T-helper 2 cell (primary cell): ENCODE measurements at places on chromosomes 3 and 15.

DNA sequence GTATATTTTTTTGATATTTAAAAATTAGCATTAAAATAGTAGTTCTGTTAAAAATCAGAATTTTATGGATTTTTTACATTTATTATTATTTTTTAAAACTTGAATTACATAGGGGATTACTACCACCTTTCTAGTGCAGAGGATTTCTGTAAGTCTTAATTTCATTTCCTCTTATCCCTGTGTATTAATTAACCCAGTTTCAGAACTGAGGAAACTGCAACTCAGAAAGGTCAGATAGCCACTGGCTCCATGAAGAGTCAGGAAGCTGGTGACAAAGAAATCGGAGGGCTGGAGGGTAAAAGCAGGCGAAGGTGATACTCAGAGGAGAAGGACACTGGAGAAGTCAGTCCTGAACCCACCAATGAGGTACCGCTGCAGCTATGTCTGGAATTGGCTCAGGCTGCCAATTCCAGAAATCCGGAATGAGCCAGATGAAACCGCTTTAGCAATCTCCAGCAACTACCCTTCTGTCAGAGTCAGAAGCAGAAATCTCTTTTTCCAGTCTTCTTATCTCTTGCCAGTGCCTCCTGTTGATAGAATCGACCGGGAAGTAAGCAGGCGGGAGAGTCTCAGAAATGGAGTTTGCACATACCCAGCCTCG is 308.5 kb downstream of the SV2B start:
- DNase-seq: no peak

- no peak for DNase-seq
Measured at GRCh38 chr15:31264559-31265089, 62.0 kb upstream of the KLF13 start.

DNA sequence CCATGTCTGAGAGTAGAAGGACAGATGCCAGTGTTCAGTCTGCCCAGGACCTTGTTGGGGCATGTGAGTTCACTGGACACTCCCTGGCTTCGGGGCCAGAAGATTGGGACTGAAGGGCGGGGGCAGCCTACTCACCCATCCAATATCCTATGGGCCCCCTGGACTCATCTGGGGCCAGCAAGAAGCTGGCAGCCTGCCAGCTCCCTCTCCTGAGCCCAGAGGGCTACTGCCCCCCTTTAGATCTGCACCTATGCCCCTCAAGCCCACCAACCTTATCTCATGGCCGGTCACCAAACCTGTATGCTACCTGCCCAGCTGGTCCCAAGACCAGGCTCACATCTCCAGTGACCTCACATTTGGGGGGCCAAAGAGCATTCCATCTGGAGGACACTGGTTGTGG is 8.1 kb downstream of the PTH1R start:
- no peak for DNase-seq

GRCh38 chr15:32718821-32719716 is 1.3 kb downstream of the GREM1 start:
- peak; percentile 30 for DNase-seq

DNA sequence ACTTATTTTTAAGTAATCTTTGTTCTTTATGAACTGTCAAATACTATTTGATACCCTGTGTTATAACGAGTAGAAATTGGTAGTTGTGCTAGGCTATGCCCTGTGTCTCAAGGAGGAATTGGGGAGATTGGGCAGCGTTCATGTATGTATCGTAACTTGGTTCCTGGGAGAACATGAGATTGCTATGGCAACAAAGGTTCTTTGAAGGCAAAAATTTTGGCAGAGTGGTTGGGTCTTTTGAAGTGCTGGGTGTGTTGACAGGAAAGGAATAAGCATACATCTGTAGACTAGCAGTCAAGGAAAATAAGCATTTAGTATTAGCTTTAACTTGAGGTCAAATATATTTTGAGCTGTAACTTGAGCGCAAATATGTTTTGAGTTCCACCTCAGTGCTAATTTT is 45.3 kb downstream of the TCF12 start:
- DNase-seq: no peak

- DNase-seq: no peak
Measured at GRCh38 chr15:49154359-49154758, 1.0 kb downstream of the COPS2 start.

DNA sequence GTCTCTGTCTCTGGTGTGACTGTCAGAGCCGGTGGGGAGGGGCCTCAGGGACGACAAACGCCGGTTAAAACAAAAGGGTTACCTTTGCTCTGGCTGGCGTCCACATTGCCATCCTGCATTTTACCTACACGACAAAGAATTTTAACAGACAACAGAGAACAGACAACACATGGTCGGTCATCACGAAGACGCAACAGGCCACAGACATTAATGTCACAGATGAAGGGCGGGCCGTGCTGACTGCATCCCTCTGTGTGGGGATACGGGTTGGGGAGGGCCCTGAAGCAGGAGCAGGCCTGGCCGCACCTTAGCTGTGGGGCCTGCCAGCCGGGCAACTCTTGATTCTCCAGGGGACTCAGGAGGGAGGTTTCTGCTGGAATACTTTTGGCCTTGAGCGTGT is 58.2 kb upstream of the SEC13 start:
- DNase-seq: no peak

GRCh38 chr3:99953596-99953995 is 135.9 kb downstream of the CMSS1 start:
- no peak for DNase-seq

- no peak for DNase-seq
Measured at GRCh38 chr3:184373422-184373821, 4.6 kb downstream of the THPO start.

DNA sequence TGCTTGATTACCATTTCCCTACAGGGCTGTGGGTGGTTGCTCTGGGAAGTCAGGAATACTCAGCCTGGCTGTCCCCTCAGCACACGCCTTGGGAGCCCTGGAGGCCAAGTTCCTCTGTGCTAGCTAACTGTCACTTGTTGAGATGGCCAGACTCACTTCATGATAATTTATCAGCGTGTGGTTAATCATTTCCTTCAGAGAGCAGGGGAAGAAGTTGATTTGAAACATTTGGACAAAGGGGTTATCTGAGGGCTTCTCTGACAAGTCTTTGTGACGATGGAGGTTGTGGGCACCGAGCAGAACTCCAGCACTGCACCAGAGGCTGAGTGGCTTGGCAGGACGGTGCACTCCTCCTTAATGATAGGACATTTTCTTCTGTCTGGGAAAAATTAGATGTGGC is 61.9 kb downstream of the WHAMM start:
- no peak for DNase-seq

- DNase-seq: no peak
Measured at GRCh38 chr3:119600732-119601131, 3.0 kb downstream of the PLA1A start.

GRCh38 chr3:154178172-154178571 is 57.0 kb downstream of the ARHGEF26 start:
- DNase-seq: no peak

DNA sequence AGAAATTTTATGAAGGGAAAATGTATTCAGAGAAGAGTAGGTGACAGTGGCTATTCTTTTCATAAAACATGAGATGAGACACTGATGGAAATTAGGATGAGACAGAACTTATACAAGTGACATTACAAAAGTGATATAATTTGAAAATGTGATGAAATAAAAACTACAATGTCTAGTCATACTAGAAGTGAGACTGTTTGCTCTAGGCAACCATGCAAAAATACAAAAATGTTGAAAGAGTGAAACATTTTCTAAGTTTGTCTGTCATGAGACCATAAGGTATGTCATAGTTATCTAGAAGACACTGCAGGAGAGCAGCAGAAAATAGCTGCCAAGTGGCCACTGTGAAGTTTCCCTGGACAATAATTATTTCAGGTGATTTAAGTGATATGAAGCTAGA is 459.5 kb downstream of the DIPK2A start:
- DNase-seq: no peak

DNA sequence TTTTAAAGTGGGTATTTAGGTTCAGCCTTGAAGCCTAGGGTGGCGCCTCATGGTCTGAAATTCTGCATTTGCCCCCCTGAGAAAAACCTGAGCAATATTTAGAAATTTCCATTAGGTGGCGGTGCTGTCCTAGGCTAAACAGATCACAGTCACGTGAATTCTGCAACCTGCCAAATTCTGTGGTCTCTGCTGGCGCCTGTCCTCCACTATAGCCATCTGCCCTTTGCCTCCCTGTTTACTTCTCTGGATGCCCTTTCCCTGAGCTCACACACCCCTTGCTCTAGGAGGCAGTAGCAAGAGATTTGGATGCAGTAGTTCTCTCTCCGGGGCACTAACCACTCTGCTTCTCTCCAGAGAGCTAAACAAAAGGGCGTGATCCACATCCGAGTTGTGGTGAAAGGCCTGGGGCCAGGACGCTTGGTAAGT is 9.1 kb downstream of the MRPS11 start:
- DNase-seq: no peak

DNA sequence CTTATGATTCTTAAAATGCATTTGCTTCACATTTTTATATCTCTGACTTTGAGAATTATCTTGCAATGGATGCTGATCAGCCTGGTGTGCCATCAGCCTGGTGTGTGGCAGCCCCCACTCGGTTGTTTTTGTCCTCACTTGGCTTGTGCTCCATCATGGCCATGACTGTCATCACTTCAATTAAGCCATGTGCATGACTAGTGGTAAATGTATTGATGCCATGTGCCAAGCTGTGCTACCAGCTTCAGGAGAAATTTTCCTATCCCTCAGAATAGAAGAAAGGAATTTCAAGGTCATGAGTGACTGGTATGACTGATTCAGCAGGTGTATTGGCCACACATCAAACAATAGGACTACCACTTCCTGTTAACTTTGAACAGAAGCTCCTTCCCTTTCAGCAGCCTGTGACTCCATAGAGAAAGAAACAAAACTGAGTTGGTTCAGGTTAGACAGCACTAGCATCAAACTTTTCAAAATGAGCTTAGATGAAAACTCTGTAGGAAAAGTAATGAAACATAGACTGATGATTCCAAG is 251.7 kb downstream of the GRM7 start:
- DNase-seq: no peak

GRCh38 chr15:77497942-77498361 is 77.3 kb downstream of the HMG20A start:
- no peak for DNase-seq

DNA sequence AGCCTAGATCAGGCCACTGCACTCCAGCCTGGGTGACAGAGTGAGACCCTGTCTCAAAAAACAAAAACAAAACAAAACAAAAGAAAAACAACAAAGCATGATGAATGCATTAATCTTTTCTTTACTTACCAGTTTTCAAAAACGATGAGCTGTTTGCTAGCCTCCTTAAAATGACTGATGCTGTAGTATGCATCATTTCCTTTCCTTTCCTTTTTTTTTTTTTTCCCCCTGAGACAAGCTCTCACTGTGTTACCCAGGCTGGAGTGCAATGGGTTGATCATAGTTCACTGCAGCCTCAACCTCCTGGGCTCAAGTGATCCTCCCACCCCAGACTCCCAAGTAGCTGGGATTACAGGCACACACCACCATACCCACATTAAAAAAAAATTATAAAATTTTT is 202.0 kb downstream of the ADAMTSL3 start:
- no peak for DNase-seq

- peak; percentile 62 for DNase-seq
Measured at GRCh38 chr3:184540777-184541681, 20.6 kb upstream of the EPHB3 start.

- no peak for DNase-seq
Measured at GRCh38 chr3:161212906-161213305, 8.2 kb upstream of the NMD3 start.

GRCh38 chr3:159186581-159186980 is 384.7 kb downstream of the MFSD1 start:
- DNase-seq: no peak

- no peak for DNase-seq
Measured at GRCh38 chr3:129890891-129891290, 2.6 kb downstream of the TMCC1 start.

DNA sequence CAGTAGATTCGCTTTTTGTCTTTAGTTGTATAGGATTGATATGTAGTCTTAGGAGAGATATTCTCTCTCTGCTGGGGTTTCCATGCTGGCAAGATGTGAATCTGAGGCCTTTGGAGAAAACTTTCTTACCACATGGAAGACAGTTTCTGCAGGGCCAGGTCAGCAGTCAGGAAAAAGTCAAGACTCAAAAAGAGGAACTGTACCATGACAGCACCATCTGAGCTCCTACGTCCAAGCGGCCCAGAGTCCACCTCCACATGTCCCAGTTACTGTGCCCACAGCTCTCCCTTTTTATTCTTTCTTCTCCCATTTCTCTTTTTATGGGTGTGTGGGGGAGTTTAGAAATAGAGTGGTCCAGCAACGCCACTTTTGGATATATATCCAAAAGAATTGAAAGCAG is 172.0 kb downstream of the MTHFS start:
- no peak for DNase-seq

DNA sequence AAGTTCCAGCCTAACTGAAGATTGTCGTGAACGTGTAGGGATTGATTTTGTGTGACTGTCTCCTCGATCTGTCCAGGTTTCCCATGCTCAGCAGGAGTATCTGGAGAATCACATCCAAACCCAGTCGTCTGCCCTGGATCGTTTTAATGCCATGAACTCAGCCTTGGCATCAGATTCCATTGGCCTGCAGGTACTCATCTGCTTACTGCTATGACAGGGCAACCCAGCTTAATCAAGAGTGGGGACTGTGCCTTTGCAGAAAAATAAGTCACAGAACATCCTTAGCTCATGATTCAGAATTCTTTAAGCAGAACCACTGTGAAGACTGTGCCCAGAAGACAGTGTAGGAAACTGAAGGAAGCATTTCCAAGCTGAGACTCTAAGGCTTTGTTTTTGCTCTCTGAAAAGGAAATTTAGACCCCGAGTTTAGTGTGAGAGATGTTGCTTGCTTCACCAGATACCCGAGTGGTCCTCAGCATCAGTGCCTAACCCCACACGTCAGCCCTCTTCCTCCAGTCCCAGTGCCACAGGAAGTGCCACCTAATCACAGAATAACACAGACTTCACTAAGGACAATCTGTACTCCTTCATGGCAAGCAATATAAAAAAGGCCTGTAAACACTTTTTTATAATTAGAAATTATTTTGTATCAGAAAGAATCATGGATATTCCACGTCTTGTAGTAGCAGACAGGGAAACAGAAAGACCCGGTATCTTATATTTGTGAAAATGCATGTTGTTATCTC is 34.2 kb downstream of the MYZAP start:
- no peak for DNase-seq

DNA sequence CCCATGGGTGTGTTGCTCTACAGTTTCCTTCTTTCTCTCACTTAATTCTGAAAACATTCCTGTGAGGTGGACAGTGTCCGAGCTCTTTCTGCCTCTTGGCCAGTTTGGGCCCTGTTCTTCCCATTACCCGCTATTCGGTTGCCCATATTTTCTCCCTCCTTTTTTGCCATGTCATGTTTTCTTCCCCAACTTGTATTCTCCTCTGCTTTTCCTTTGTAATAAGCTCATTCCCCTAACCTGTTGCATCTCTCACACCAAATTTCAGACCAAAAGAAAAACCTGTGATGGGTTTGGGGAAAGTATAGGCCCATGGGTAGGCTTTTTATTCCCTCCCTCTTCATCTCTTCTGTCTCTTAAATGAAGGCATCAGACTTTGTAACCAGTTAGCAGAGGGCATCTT is 30.5 kb downstream of the NKIRAS1 start:
- no peak for DNase-seq
